8988T (cell line): ENCODE measurements at places on chromosomes 5 and 9.

GRCh38 chr9:90607701-90608516 is 34.7 kb downstream of the DIRAS2 start:
- no peak for DNase-seq

DNA sequence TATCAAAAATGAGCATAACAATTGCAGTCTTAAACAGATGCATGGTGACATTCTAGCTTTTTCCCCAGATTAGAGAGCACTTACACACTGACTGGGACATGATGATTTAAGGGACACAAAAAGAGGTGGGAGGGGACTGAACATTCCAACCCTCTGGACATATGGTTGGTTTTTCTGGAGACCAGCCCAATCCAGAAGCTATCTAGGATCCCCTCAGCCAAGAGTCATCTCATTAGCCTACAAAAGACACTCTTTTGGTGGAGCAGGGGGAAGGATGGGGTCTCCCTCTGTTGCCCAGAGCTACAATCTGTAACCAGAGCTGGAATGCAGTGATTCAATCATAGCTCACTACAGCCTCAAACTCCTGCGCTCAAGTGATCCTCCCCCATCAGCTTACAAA is 97.3 kb upstream of the IQGAP2 start:
- DNase-seq: no peak

- DNase-seq: peak; percentile 71
Observed at GRCh38 chr5:173281910-173282309, 46.3 kb downstream of the STC2 start.

GRCh38 chr9:11158063-11158462 is 545.3 kb upstream of the PTPRD start:
- DNase-seq: no peak

DNA sequence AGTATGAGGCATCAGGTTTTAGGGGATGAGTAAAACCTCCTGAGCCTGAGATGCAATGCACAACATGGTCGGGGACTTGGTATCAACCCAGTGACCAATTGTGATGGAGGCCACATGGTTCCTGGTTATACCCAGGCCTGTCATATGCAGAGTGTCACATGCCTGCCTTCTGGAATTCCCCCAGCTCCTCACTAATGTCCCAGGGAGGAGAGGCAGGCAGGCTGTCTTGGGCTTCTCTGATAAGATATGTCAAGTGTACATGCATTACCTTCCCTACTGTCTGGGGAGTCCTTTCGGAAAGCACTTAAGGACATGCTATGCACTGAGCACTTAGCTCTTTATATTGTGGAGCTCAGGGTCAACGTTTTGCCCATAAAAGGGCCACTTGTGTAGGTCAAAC is 14.2 kb upstream of the PALM2AKAP2 start:
- DNase-seq: no peak

DNA sequence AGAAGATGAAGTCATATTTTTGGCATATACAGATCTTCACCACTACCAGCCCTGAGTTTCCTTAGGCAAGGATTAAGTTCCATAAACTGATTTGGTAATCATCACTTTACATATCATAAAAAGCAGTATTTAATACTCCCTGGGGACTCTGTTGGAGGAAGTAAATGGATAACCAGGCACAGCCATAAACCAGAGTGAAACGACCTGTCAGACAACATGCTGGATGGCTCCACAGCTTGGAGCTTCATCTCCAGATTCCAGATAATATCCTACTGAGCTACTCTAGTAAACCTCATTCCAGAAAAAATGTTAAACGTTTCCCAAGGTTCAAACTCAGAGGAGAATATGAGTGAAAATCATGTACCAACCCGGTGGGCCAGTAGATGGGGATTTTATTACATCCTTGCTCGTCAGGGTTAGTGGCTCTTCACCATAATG is 109.2 kb downstream of the BASP1 start:
- DNase-seq: no peak

GRCh38 chr9:10586407-10586806 is 26.4 kb downstream of the PTPRD start:
- DNase-seq: no peak

GRCh38 chr9:98132806-98133631 is 14.0 kb upstream of the TRIM14 start:
- DNase-seq: no peak

DNA sequence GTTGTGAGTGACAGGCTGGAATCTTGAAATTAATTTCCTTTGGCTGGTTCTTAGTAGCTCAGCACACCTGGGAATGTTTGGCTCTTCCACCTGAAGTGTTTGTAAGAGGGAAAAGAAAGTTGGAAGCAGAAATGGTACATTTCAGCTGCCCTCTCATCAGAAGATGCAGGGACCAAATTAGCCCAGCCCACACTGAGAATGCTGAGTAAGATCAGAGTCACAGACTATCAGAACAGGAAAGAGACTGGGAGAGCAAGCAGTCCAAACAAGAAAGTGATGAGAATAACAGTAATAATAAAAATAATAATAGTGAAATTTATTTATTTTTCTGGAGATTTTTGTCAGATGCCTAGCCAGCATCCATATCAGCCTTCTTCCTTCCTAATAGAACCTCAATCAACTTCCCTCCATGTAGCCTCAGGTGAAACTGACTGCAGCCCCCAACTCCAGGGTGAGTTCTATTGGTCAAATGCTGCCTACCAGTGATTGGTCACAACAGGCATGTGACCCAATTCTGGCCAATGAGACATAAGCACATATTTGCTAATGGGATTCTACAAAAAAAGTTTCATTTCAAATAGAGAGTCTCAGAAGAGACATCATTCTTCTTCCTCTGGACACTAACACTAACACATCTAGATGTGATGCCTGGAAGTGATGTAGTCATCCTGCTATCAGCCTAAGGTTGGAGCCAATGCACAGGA is 31.2 kb upstream of the ADRA1B start:
- no peak for DNase-seq

GRCh38 chr9:71681708-71682272 is 86.5 kb downstream of the CEMIP2 start:
- DNase-seq: no peak

GRCh38 chr9:69016191-69017096 is 2.5 kb upstream of the PRKACG start:
- no peak for DNase-seq

DNA sequence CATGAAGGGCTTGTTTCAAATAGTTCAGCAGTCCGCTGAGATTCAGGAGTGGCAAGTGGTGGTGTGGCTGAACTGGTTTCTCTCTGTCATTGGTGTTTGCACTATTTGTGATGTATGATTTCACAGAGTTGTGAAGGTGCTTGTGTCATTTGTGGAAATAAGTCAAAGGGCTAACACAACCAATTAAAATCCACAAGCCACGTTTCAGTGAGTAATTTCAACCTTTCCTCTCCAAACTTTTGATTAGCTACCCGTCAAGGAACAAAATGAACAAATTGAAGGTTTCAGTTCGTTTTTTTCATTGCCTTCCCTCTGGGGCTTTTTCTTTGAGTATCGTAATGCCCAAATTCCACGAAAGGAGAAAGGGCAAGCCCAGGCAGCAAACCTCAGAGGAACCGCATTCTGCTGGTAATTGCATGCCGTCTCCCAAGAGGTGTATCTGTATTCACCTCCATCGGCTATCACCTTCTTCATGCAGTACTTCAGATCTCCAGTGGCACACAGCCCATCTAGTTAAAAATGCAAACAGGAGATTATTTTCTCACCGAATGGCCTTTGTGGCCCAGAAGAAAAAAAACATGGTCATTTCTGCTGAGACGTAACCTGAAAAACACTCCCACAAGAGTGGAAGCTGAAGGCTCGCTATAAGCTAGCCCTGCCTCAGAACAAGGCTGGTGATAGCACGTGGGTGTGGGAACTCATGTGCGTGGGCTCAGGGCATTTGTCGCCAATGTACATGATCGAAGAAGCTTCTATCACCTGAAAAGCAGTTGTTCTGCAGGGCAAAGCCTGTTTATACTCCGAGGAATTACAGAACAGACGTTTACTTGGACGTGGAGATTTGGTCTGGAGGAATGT is 197.1 kb downstream of the NR3C1 start:
- DNase-seq: no peak

GRCh38 chr9:23850242-23850689 is 24.2 kb upstream of the ELAVL2 start:
- no peak for DNase-seq

GRCh38 chr5:141567513-141568117 is 51.2 kb downstream of the DIAPH1 start:
- DNase-seq: no peak

- peak; percentile 77 for DNase-seq
Observed at GRCh38 chr9:77011973-77012821, 7.3 kb upstream of the FOXB2 start.

DNA sequence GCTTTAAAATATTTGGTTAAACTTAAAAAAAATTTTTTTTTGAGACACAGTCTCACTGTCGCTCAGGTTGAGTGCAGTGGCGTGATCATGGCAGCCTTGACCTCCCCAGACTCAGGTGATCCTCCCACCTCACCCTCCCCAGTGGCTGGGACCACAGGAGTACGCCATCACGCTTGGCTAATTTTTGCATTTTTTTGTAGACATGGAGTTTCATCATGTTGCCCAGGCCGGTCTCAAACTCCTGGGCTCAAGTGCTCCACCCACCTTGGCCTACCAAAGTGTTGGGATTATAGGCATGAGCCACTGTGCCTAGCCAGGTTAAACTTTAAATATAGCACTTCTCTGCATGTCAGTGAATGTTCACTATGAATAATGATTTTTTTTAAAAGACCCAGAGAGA is 224.5 kb upstream of the RFX3 start:
- no peak for DNase-seq

- DNase-seq: no peak
Observed at GRCh38 chr9:16064771-16065170, 511.9 kb downstream of the CCDC171 start.

DNA sequence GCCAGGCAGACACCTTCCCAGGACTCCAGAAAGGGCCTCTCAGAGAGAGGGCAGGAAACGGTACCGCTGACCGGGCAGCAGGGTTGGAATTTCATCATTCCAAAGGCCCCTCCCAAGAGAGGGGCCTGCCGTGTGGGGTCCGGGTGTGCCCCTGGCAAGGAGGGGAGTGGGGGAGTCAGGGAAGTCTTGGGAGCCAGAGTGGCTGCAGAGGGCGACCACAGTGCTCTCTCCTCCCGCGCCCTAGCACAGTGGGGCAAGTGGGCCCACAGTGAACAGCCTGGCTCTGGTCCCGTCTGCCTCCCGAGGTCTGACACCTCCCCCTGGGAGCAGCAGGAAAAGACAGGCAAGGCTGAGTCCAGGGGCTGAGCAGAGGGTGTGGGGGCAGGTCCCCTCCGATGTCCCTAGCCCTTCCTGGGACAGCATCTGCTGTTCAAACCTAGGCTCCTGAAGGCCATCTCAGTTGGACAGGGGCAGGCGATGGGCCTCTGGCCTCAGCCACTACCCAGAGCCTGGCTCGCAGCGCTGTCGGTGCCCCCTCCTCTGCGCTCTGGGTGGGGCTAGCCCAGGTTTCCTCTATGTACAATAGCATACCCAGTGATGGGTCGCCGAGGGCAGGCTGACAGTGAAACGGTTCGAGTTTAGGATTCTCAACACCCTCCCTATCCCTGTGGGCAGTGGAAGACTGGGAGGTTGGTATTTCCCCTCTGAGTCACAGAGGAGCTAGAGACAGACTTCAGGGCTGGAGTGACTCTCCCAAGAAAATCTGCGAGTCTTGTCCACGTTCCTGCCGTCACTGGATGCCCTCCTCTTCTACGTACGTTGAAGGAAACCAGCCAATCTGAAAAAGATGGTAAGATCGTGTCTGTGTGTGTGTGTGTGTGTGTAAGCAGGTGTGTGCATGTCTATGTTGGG is 25.4 kb upstream of the SARDH start:
- no peak for DNase-seq

DNA sequence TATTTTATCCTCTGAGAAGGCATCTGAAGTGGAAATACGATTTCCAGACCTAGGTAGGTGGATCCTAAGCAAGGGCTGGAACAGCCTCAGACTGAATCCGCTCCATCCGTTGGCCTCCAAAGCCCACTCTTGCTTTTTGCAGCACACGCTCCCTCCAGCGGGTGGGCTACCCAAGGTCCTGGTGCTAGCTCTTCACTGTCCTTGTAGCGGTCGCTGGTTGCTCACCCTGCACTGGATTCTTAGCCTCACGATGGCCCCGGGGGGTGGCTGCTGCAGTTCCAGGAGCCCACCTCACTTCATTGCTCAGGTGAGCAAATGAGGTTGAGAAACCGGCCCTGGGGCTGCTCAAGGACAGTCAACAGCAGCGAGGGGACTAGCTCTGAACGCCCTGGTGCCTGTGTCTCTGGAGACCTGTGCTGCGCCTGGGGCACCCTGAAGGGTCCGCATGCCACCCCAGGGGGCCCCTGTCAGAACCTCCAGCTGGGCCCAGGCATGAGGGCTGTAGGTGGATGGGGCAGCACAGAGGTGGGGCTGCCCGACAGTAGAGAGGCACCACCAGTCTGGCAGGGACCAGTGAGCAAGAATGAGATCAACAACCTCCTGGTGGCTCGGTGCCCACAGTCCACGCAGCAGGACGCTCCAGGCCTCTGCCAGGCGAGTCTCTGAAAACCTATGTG is 4.3 kb downstream of the MGAT4B start:
- peak; percentile 75 for DNase-seq

GRCh38 chr5:111068213-111068612 is 3.3 kb upstream of the TSLP start:
- DNase-seq: no peak

GRCh38 chr5:153767221-153768188 is 271.2 kb downstream of the FAM114A2 start:
- DNase-seq: no peak

DNA sequence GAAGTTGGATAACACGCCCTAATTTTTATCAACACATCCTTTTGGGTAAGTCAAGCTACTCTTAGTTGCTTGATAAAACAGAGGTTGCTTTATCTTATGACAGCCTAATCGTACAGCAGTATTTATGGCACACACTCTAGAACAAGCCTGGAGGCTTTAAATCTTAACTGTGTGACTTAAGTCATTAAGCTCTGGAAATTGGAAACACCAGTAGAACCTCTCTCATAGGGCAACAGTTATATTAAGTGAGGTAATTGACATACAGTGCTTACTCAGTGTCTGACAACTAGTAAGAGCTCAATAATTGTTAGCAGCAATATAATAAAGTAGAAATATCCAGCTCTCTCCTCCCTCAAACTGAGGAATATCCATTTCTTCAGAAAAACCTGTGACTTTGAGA is 808.9 kb upstream of the WWC1 start:
- no peak for DNase-seq

- DNase-seq: no peak
Observed at GRCh38 chr5:87845734-87846133, 422.9 kb downstream of the TMEM161B start.

GRCh38 chr5:155871623-155872022 is 455.3 kb upstream of the SGCD start:
- DNase-seq: no peak

GRCh38 chr5:39211773-39212172 is 7.6 kb downstream of the FYB1 start:
- DNase-seq: no peak

GRCh38 chr5:135295852-135296251 is 103.2 kb downstream of the MACROH2A1 start:
- no peak for DNase-seq
